ENCODE measurements at places on chromosomes 4 and X.

DNA sequence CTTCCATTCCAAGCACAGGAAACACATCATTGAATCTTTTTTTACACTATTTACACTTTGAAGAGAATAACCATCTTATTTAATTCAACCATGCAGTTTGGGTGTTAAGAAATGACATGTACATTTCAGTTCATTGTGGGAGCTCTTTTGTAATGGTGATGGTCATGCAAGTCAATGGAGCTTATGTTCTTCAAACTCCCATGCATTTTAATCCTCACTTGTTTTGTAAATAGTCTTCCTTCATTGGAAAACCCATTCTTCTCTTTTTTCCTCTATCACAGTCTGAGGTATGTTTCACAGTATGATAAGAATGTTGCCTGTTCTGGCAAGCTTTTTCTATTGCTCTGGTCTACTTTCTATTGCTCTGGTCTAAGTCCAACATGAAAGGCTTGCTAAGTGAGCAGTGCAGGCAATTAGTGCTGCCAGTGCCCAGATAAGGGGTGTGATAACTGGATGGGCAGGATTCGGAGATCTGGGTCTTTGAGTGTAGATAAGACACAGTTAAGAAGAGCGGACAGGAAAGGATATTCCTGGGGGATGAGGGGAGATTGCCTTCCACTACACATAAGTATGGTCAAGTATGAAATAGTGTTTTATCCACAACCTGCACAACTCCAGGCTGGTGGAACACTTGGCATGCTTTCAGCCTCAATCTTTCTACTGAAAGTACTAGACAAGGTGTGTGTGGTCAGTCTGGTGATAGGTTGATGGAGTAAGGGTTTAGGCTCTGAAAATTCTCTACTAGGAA, 17.1 kb downstream of the AFP start:
- DNase-seq: no peak

- DNase-seq: peak; percentile 50
Observed at GRCh38 chr4:5980436-5981155, 37.6 kb downstream of the C4orf50 start.

DNA sequence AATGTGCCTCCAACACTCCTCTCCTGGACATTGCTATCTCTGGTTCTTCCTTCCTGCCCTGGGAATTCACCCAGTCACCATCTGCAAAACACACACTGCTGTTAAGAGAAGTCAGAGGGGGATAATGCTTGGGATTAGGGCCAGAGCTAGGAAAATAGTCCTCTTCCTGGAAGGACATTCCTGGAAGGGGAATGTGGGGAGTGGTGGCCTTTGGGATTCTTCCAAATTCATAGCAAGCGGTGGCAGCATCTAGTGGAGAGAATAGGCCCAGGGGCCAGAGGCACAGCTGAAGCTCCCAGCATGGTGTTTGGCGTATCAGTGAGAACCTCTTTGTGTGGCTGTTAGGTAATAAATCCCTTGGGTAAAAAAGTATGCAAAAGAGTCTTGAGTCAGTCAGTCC, 34.3 kb downstream of the SHROOM4 start:
- DNase-seq: no peak

DNA sequence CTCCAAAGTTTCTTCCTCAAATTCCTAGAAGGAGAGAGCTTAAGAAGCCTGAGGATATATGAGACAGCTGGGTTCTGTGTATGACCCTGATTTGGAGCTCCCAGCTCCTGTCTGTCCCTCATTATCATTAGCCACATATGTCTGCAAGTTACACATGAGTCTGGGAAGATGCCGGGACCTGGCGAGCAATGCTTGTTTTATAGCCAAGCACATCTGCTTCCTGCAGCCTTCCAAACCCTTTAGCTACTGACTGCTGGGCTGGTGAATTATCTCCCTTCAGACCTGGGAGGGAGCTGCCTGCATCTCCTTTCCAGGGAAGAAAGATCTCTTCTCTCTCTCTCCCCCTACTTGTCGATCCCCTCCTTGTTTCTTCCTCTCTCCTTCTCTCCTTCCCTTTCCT, 556.7 kb upstream of the BOD1L1 start:
- peak; percentile 11 for DNase-seq

DNA sequence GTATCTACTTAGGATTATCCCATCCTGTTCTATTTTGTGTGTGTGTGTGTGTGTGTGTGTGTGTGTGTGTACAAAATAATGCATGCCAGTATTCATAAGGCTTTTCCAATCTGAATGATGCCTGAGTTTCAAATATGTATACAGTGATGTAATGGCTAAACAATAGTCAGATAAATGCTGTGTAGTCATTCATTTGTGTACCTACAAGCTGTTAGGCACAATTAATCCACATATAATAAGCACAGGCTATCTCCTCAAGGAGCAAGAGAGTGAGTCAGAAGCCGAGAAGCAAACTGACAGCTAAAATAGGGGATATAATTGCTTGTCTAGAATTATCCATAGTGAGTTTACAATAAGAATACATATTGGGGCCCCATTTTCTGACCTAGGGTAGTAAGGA, 15.7 kb downstream of the DMD start:
- DNase-seq: no peak

GRCh38 chr4:109075621-109076020, 226.8 kb downstream of the COL25A1 start:
- DNase-seq: no peak

DNA sequence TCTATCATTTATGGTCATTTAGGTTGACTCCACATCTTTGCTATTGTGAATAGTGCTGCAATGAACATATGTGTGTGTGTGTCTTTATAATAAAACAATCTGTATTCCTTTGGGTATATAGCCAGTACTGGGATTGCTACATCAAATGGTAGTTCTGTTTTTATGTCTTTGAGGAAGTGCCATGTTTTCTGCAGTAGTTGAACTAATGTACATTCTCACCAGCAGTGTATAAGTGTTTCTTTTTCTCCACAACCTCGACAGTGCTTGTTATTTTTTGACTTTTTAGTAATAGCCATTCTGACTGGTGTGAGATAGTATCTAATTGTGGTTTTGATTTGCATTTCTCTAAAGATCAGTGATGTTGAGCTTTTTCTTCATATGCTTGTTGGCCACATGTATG, 80.5 kb downstream of the ARHGAP6 start:
- no peak for DNase-seq

GRCh38 chr4:42750091-42750490, 93.2 kb upstream of the ATP8A1 start:
- peak; percentile 82 for DNase-seq

GRCh38 chr4:128707864-128708263, 101.6 kb upstream of the JADE1 start:
- no peak for DNase-seq

GRCh38 chr4:94334476-94334875, 8.2 kb downstream of the HPGDS start:
- DNase-seq: no peak

DNA sequence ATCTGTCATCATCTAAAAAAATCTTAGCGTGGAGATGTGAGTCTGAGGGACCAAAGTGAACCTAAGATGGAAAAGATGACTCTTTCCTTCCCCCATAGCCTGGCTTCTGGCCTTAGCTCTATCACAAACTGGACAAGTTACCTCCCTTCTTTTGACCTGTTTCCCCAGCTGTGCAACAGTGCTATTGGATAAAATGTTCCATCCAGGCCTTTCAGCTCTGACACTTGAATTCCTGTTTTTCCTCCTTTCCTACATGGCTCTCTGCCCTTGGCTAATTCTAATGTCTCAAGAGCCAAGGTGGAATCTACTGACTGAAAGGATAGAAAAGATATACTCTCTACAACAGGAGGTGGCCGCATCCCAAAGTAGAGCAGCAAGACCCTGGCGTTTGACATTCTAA, 84.5 kb upstream of the ARHGEF9 start:
- DNase-seq: no peak

DNA sequence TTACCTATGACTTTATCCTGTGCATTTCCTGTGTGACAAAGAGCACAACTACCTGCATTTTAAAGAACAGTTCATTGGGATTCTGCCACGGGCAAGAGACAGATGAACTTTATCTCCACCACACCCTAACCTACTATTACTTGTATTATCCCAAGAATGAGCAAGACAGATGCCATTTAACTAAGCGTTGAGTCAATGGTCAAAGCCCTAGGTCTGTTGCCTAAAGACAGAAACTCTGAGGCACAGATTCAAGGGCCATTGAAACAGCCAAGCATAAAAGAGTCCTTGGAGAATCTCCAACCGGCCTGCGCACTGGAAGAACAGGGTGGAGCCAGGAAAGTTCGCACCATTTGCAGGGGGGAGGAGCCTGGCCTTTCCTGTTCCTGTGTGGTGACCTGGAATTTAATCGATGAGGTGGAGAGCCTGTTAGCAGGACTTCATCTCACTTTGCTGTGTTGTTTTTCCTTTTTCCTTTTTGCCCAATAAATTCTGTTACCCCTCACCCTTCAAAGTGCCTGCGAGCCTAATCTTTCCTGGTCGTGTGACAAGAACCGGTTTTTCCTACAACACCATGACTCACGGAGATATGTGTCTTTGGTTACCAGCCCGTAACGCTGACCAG, 146.4 kb upstream of the DIAPH2 start:
- DNase-seq: peak; percentile 38

- DNase-seq: peak; percentile 10
Observed at GRCh38 chrX:93594780-93595179, 78.6 kb downstream of the NAP1L3 start.

DNA sequence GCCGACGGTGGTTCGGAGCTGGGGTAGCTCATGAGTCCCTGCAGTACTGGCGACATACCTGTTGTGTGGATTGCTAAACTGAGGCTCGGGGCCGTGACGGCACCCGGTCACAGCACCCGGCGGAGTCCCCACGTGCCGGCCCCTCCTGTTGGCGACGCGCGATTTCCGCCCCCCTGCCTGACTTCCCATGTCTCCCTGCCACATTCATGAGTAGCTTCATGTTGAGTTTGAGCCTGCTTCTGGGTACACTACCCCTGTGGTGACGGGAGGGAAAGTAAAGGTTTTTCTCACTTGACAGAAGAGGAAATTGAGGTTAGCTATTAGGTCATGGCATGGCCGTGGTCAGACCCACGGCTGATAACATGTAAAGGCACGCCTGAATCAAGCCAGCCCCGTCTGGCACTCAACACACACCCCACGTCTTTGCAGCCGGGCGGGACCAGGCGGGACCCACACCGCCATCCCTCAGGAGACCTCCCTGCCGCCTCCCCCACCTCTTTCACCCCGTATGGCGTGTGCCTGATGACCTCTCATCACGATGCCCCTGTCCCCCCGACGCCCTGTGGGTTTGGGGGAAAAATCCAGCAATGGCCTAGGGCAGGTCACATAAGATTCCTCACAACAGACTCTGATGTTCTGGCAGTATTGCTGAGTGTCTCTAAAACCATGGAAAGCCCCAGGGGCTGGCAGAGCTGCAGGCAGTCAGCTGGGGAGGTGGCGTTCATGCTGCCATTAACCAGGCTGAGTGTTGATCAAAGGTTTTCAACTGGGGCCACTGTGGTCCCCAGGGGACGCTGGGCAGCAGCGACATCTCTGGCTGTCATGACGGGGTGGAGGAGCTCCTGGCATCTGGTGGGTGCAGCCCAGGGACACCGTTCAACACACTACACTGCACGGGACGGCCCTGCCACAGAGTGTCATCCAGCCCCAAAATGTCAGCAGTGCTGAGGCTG, 29.2 kb downstream of the P2RY8 start:
- DNase-seq: no peak
